ENCODE measurements at places on chromosomes 5 and 9. TPM values are rescaled to one million over a fixed set of nuclear protein-coding genes. Genes with fewer than 3 reads are reported as not detected.

- peak overlapping the region; percentile 51 for H3K4me3 ChIP-seq
- peak overlapping the region; percentile 87 for H3K27ac ChIP-seq
- no peaks in the 10 kb centered on the region for H3K27me3 ChIP-seq
- no peak for DNase-seq
Observed at GRCh38 chr9:109473329-109473728, 24.8 kb downstream of the PTPN3 start.

DNA sequence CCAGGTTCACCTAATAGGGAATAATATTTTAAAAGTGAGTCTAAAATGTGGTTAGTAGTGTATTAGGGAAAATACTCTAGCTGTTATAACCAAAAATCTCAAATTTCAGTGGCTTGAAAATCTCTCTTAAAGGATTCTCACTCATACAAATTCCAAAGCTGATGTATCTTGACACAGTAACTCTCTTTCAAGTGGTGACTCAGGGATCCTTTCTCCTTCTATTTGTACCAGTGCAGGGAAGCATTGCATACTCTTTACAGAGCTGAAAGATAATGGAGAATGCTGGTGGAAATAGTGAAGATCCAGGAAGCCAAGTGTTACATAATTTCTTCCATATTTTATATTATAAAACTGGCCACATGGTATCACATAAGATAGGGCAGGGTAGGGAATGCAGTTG lies 560.2 kb upstream of the CDH9 start:
- H3K4me3 ChIP-seq, result no peak overlapping the region
- H3K27me3 ChIP-seq, result no peaks in the 10 kb centered on the region
- DNase-seq, result no peak
- H3K27ac ChIP-seq, result no peak overlapping the region
- no peaks in the 10 kb centered on the region for H3K4me1 ChIP-seq
- H3K36me3 ChIP-seq, result no peaks in the 10 kb centered on the region

DNA sequence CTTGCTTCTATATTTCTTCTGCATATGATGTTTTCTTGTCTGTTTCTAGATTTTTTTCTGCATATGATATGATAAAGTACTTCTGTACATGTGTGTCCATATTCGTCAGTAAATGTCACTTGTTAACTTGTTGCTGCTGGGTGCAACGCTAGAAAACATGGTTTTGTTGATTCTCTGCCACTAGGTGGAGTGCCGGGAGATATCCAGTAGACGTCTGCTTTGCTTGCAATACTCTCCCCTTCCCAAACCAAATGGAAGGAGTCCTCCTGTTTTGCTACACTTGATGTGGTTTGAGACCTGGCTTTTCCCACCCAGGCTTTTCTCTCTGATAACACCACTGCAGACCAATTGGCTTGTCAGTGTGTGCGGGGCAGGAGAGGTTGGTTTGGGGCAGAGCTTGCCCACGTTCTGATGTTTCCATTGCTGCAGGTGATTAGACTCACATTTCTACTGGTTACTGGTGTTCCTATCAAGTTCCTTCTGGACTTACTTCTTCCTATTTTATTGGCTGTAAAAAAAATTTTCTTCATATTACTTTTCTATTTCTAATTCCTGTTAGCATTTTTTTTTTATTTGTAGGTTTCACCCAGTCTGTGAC lies 900.0 kb upstream of the CDH10 start:
- no peak overlapping the region for H3K27ac ChIP-seq
- no peaks in the 10 kb centered on the region for H3K4me1 ChIP-seq
- H3K36me3 ChIP-seq, result no peaks in the 10 kb centered on the region
- no peaks in the 10 kb centered on the region for H3K27me3 ChIP-seq
- no peak overlapping the region for H3K4me3 ChIP-seq
- DNase-seq, result no peak

The ITGA2 gene
- 0.91 TPM for total RNA-seq

DNA sequence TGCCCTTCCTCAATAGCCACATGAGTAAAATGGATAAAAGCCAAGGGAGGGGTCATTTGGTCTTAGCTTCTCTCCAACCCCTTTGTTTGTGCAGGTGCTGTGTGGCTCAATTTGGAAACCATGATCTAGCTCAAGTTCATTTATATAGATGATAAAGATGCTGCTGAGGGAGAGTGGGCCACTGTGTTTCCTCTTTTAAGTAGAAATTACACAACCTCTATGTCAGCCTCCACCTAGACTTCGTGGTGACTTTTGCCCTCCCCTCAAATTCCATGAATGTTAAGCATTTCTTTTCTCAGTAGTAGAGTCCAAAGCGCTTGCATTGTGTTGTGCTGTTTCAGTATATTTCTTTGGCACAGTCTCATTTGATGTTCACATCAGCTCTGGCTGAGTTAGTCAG lies 241.4 kb downstream of the ARHGAP26 start:
- H3K27ac ChIP-seq, result no peak overlapping the region
- H3K36me3 ChIP-seq, result no peaks in the 10 kb centered on the region
- no peak overlapping the region for H3K4me3 ChIP-seq
- H3K27me3 ChIP-seq, result no peaks in the 10 kb centered on the region
- no peak for DNase-seq
- H3K4me1 ChIP-seq, result peaks cover 14% of the 10 kb centered on the region

DNA sequence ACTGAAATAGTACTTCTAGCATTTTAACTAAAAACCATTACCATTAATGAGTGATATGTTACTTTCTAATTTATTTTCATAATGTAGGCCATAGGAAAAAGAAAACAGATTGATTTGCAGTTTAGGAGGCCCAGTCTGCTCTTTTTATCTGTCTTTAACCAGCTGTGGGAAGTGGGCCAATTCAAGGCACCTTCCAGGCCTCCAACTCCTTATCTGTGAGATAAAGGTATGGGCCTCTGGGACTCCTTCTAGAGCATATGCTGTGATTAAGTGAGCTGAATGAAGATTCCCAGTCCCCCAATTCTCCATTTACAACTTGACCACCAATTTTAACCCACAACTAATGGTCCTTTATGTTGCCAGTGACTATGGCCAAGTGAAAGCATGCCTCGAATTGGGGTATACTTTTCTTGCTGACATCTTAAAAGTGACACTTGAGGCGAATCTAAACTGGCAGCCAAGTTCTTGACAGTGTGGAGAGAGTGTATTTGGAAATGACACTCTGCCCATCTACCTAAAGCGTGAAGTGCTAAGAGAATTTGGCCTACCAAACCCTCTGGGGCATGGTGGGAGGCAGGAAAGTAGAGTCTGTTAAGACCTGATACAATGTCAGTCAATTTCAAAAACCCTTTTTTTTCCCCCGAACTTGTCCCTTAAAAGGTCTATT lies 88.3 kb downstream of the PIK3R1 start:
- DNase-seq, result no peak
- no peaks in the 10 kb centered on the region for H3K4me1 ChIP-seq
- no peak overlapping the region for H3K27ac ChIP-seq
- H3K4me3 ChIP-seq, result no peak overlapping the region

- no peaks in the 10 kb centered on the region for H3K36me3 ChIP-seq
- H3K4me3 ChIP-seq, result no peak overlapping the region
- H3K27ac ChIP-seq, result no peak overlapping the region
- H3K4me1 ChIP-seq, result no peaks in the 10 kb centered on the region
Observed at GRCh38 chr5:109619021-109619460, 70.7 kb upstream of the MAN2A1 start.

The PRRX2 gene
- 0.52 TPM for total RNA-seq

The BTNL9 gene
- 22.8 TPM for total RNA-seq

DNA sequence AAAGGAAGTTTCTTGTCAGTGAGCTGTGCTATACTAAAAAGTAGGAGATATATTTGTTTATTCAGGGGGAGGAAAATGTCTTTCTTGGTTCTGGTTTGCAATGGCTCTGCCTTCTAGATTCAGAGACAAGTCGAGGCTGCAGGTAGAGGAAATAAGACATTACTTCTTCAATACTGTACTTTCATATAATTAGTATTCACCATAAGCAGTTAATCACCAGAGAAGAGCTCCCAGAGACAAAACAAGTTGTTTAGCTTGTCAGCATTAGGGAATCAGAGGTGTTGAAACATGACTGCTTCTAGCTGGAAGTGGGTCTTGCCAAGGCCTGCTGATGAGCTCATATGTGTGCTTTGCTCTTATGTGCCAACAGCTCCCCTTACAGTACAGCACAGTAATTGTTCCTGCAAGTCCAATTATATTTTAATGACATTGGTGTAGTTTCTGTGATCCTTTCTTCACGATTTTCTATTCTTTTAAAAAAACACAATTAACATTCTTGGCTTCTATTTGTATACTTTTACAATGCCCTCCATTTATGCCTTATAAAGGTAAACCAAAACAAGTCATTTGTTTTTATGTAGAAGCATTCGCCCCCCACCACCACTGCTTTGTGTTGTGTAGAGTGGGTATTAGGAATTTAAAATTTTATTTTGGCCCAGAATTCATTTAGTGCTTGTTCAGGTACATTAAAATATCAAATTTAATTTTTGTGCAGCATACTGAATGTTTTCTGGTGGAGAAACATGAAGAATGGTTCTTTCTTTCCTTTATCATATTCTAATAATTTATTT lies 112.2 kb downstream of the RPS23 start:
- DNase-seq, result peak; percentile 60
- no peak overlapping the region for H3K4me3 ChIP-seq
- no peaks in the 10 kb centered on the region for H3K36me3 ChIP-seq

- H3K36me3 ChIP-seq, result no peaks in the 10 kb centered on the region
- no peak for DNase-seq
- H3K27me3 ChIP-seq, result no peaks in the 10 kb centered on the region
Observed at GRCh38 chr9:108688051-108688450, 167.7 kb downstream of the ACTL7B start.

The HTR1A gene
- total RNA-seq, result not detected

- H3K4me3 ChIP-seq, result no peak overlapping the region
- no peaks in the 10 kb centered on the region for H3K36me3 ChIP-seq
- no peaks in the 10 kb centered on the region for H3K27me3 ChIP-seq
- no peak for DNase-seq
Observed at GRCh38 chr9:114988962-114989599, 58.7 kb upstream of the TNFSF8 start.

GRCh38 chr5:31916327-31916726 lies 257.8 kb downstream of the GOLPH3 start:
- no peak for DNase-seq
- no peaks in the 10 kb centered on the region for H3K4me1 ChIP-seq
- no peak overlapping the region for H3K4me3 ChIP-seq
- no peak overlapping the region for H3K27ac ChIP-seq
- no peaks in the 10 kb centered on the region for H3K36me3 ChIP-seq

GRCh38 chr5:71883742-71884103 lies 164.6 kb downstream of the CARTPT start:
- H3K4me1 ChIP-seq, result no peaks in the 10 kb centered on the region
- H3K27ac ChIP-seq, result no peak overlapping the region
- H3K4me3 ChIP-seq, result no peak overlapping the region
- no peaks in the 10 kb centered on the region for H3K27me3 ChIP-seq

The TMEM215 gene
- not detected for total RNA-seq

DNA sequence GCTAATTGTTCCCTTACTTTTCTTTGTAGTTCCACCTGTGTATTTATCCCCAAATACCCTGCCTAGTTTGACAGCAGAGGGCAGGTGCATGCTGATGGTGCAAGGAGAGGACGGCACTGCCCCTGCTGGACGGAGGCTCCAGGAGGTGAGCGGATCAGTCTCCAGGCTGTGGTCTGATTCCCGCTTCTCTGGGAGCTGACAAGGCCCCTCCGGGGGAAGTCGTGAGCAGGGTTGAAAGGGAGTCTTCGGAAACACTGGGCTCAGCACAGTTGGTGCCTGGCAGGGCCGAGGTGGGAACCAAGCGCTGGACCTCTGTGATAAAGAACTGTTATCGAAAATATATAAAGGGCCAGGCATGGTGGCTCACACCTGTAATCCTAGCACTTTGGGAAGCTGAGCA lies 52.9 kb downstream of the RASGEF1C start:
- DNase-seq, result no peak
- H3K36me3 ChIP-seq, result no peaks in the 10 kb centered on the region

DNA sequence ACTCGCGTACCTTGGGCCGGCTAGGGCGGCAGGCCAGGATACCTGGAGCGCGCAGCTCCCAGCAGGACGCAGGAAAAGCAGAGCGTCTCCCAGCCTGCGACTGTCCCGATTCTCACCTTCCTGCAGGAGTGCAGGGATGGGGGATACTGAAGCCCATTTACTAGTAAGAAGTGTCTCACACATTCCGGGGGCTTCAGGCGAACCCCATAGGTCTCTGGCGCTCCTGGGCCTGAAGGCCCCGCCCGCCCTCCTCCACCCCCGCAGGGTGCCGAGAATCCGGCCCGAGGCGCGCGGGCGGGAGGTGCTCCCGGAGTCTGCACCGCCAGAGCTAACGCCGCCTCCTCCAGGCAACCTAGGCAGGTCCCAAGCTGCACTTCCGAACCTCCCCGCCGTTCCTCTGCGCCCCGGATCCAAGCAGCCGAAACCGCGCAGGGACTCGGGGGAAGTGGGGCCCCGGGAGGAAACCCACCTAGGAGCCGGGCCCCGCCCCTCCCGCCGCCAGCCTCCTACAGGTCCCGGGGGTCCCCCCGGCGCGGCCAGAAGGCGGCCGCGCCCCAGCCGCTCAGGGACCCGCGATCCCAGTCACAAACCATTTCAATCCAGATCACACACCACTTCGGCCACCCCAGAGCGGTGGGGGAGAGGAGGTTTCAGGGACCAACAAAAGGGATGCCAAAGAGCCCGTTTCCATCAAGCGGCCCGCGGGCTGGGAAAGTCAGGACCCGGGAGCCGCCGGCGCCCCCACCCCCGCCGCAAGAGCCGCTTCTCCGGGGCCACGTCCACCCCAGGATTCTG lies 1.2 kb downstream of the ROR2 start:
- H3K4me3 ChIP-seq, result peak overlapping the region; percentile 45
- peak; percentile 31 for DNase-seq
- no peak overlapping the region for H3K27ac ChIP-seq
- no peaks in the 10 kb centered on the region for H3K36me3 ChIP-seq

The PLPP1 gene
- 34.6 TPM for total RNA-seq

The LCN9 gene
- total RNA-seq, result not detected

The OR1J2 gene
- not detected for total RNA-seq

The OMD gene
- 1.7 TPM for total RNA-seq

- H3K4me3 ChIP-seq, result no peak overlapping the region
- no peaks in the 10 kb centered on the region for H3K27me3 ChIP-seq
- no peaks in the 10 kb centered on the region for H3K4me1 ChIP-seq
- H3K36me3 ChIP-seq, result no peaks in the 10 kb centered on the region
- H3K27ac ChIP-seq, result no peak overlapping the region
Observed at GRCh38 chr9:132742821-132743311, 72.6 kb downstream of the GTF3C4 start.

DNA sequence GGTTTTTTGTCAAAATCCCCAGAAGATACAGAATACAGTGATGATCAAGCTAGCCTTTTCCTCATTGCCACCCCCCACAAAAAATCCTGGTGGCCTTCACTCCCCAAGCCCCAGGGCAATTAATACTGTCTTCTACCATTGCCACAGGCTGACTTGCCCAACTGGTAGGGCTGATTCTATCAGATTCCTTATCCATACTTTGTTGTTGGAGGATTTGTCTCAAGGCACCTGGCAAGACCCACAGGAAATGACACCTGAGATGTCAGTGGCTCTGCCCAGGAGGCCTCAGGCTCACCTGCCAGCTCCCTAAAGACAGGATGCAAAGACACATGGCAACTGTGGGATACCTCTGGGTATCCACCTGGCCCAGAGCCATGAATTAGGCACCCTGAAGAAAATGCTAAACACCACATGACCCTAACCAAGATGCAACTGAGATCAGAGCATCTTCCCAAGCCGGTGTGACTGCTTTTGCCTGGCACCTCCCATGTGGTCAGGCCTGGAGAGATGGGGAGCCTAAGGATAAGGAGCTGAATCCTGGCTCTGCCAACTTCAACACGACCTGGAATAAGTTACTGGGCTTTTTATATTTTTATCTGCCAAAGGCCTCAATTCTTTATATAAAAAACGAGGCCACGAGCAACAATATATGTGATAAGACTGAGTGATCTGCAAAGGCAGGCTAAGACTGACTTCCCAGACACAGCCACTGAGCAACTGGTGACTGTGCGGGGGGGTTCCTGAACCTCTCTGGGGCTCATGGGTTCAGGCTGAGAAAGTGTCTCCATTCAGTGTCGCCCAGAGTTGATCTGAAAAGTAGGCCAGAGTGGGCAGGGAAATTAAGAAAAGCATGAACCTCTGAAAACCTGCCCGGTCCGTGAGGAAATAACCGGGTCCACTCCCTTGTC lies 944 bp downstream of the ATOX1 start:
- peaks cover 11% of the 10 kb centered on the region for H3K4me1 ChIP-seq
- peak overlapping the region; percentile 80 for H3K27ac ChIP-seq
- no peak for DNase-seq
